ENCODE measurements at places on chromosomes 6 and 20.

DNA sequence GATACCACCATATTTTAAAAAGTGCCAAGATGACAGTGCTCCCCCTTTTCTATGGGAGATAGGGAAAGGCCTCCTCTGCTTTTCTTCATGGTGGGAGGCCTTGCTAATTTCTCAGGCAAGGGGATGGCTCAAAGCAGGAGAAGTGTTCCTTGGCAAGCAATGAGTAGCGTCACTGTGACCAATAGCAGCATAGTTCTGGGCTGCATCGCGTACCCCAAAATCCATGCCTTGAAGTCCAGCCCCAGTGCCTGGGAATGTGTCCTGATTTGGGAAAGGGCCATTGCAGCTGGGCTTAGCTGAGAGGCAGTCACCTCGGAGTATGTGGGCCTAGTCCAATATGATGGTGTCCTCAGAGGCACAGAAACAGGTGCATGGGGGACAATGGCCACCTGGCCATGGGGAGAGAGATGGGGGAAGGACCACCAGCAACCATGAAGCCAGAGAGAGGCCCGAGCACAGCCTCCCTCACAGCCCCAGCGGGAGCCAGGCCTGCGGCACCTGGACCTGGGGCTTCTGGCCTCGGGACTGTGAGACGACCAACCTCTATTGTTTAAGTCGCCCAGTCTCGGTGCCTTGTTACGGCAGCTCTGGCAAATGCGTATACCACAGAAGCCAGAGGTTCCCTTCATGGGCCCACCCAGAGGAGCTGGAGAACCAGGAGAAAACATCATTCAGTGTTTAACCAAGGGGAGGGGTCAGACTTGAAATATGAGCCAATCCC is 153.1 kb upstream of the RPS6KA2 start:
- no peak for DNase-seq

DNA sequence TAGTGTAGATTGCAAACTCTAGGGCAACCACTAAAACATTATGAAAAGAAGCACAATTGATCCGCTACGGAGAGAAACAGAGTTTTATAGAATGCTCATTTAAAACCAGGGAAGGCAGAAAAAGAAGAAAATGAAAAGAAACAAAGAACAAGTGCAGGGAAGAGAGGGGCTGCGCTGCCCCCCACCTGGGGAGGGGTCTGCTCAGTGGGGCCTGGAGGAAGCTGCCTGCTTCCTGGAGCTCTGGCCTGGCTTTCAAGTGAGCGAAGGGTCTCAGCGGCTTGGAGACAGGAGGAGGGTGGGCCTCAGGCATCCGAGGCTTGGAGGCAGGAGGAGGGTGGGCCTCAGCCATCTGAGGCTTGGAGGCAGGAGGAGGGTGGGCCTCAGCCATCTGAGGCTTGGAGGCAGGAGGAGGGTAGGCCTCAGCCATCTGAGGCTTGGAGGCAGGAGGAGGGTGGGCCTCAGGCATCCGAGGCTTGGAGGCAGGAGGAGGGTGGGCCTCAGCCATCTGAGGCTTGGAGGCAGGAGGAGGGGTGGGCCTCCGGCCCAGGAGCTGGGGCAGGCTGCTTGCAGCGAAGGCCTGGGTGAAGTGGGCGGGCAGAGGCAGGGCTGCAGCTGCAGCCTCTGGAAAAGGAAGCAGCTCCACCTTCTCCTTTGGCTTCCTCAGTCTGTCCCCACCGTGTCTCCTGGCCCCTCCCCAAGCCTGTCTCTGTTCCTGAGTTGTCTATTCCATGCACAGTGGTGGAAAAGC is 406.3 kb downstream of the TAF4 start:
- DNase-seq, result no peak

GRCh38 chr20:2874456-2874855 is 1.2 kb downstream of the PTPRA start:
- no peak for DNase-seq

DNA sequence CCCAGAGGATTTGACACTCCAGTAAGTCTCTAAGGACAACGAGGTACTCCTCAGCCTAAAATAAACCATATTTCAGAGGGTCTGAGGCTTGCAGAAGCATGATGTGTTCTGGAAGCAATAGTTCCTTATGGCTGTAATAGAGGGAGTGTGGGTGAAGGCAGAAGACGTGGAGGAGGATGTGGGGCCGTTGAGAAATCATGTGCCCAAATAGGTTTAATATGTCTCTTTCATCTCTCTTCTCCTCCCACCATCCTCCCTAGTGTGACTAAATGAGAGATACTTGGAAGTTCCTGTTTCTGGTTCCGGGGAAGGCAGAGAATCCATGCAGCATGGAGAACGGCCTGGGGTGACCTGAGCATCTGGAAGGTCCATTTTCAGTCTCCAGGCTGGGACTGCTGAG is 174.0 kb upstream of the RSPO3 start:
- no peak for DNase-seq

- DNase-seq, result no peak
Observed at GRCh38 chr20:25499855-25500434, 85.4 kb downstream of the NINL start.

DNA sequence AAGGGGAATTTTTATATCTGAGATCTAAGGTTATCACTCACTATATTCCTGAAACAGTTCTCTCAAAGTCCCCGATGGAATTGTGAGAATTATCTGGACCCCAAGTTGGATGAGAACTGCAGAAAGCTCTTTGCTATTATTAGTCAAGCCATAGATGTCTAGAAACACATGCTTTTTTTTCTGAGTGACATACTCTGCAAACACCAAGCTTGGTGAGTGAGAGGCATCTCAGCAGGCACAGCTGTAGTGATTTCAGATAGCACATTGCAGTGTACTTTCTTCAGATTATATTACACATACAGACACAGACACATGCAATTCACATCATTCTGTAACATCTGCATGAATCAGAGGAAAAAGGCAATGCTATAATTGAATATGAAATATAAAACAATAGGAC is 111.1 kb upstream of the UFL1 start:
- no peak for DNase-seq

DNA sequence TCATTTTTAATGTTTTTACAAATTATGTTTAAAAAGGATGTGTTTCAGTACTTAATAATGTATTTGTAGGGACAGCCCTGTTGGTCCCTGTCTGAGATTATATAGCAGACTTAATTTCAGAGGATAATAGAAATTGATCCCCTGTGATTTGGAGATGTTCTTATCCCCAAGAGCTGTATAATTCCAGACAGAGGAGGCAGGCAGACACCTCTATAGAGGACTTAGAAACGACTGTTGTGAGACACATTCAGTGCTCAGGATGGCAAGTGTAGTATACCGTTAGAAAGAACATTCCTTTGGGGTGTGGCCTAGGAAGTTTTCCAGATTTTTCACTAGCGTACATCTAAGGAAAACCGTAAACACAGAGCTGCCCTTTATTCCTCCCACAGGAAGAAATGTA is 117.8 kb downstream of the MAP3K4 start:
- DNase-seq, result no peak

- no peak for DNase-seq
Observed at GRCh38 chr6:15420959-15421438, 175.1 kb downstream of the JARID2 start.
